ENCODE measurements at places on chromosomes 5 and 9.
A peak's percentile ranks its signal among the peaks of the same experiment; 100 is the strongest.

- DNase-seq: no peak
These were observed 91.0 kb downstream of the OLFM1 start for GRCh38 chr9:135178498-135178897.

DNA sequence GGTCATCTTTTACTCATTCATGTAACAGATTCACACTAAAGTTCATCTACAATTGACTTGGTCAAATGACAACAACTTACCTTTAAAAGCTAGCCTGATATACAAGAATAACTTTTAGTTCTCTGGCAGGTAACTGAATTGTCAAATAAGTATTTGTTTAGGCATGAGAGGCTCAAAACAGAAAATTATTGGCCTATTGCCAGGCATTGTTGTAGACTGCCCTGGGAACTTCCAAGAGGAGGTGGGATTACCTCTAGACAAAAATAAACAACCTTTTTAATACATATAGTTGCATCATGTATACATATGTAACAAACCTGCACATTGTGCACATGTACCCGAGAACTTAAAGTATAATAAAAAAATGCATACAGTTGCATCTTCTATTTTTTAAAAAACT, 18.2 kb upstream of the SLCO4C1 start:
- DNase-seq: no peak

DNA sequence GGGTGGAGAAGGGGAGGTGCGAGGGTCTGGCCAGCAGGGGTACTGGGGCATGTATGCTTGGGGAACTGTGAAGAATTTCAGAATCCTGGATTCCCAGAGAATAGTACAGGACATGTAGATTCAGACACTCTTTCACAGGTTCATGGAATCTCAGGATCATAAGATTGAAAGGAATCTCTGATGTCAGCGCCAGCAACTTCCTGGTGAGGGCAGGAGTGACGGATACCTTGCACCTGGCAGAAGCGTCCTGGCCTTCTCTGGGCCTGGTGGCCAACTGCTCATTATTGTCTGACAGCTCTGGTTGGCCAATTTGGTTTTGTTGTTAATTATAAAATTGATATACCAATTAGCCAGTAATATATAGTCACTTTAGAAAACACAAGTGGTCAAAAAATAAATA, 6.9 kb downstream of the GM2A start:
- DNase-seq: no peak

GRCh38 chr9:84947412-84947972, 278.0 kb downstream of the NTRK2 start:
- no peak for DNase-seq

DNA sequence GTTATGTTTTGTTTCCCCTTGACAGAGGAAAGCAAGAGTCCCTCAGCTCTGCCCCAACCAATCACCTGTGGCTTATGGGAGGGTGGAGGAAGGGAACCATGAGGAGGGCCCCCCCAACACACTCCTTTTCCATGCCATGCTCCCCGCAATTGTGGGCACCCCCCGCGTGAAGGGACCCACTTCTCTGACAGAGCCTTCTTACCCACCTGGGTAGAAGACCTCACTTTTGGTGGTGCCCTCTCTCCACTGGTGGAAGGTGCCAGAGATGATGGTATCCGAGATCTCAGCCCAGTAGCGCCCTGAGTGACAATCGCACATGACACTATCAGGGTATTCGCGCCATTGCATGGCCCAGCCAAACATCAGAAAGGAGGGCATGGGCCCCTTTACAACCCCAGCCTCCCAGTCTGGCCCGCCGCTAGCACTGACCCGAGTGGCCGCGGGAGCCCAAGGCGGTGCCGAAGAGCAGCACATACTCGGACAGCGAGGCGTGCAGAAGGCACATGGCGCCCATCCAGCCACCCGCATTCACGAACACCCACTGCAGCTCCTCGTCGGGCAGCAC, 714 bp downstream of the SIGMAR1 start:
- DNase-seq: no peak

DNA sequence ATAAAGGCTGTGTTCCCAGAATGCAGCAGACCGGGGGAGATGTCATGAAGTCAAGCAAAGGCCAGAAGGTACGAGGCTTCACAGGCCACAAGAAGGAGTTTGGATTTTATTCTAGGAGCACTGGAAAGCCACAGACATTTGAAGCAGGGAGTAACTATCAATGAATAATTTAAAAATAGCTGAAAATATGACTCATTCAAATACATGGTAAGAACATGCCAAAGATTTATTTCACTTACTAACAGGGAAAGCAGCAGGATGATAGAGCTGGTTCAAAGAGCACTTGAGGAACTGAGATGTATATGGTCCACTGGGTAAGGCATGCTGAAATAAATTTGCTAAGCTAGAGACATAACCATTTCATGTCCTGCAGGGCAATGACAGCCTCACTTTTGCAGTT, 53.2 kb downstream of the MSX2 start:
- DNase-seq: peak; percentile 10

GRCh38 chr9:134957945-134958227, 40.2 kb upstream of the FCN1 start:
- DNase-seq: no peak

- DNase-seq: peak; percentile 80
These were observed 9.0 kb upstream of the FAF2 start for GRCh38 chr5:176438959-176439757.

- no peak for DNase-seq
These were observed 41.5 kb downstream of the ALG2 start for GRCh38 chr9:99180199-99180598.

DNA sequence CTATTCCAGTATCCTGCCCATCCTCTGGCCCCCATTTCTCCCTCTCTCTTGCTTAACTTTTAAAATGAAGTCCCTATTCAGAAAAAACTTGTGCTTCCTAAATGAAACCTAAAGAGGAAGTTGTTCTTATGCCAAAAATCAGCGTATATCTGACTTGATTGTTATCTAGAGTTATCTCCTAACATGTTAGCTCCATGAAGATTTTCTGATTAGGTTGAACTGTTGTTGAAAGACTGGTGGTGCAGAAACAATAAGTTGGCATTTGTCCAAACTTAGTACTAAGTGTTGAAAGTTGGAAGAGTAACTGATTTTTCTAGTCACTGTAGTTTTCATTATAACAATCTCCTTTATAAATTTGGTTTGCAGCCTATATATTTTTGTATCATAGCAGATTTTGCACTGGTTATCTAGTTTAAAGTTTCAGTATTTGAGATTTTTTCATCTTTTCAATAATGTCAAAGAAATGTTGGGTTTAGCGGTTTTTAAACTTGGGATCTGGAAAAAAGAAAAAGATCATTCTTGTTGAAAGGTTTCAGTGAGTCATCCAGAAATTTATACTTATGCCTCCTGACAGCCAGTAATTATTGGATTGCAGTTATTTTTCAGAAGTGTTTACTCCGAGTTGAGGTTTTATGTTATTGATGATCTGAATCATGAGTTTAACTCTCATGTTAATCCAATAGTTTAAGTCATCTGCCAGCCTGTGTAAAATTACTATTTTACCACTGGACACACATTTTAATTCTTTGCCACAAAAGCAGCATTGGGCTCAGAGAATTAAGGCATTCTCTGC, 60.6 kb downstream of the PAM start:
- DNase-seq: peak; percentile 58

GRCh38 chr5:133895979-133896845, 72.2 kb downstream of the C5orf15 start:
- no peak for DNase-seq
